GM06990 (cell line): ENCODE measurements at places on chromosomes 7 and 10.

GRCh38 chr7:44321796-44322195 lies 3.6 kb downstream of the CAMK2B start:
- no peak for DNase-seq

GRCh38 chr7:70486977-70487376 lies 645.0 kb upstream of the GALNT17 start:
- DNase-seq, result no peak

DNA sequence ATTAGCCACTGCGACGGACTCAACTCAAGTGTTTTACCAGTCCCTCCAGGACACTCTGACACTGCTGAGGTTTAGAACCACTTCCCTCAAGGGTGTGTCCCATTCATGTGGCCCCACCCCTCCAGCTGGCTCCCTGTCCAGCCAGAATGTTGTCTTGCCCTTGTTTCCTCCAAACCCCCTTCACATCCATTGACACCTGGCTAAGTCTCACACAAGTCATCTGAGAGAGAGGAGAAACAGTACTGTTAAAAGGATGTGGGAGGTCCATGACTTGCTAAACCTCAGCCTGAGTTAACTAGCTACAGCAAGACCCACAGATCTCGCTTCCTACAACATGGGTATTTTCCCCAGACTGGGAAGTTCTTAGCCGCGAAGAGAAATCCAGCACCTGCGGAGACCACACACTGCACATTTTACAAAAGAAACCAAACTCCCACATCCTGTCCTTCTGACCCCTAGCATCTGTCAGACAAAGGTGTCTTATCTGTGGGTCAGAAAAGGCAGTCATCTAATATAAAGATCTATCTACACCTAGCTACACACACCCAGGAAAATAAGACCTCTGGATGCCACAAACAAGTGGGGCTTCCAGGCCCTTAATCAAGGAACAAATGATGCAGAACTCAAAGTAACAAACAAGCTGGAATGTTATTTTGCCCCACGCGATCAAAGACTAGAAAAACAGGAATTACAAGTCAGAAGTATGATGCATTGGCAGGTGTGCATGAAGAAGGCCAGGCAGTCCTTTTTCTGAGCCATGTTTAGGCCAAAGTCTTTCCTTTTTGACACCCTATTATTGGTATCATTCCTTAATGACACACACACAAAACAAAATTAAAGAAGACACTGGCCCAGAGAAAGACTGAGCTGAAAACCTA lies 13.9 kb downstream of the OSBPL3 start:
- peak; percentile 87 for DNase-seq

DNA sequence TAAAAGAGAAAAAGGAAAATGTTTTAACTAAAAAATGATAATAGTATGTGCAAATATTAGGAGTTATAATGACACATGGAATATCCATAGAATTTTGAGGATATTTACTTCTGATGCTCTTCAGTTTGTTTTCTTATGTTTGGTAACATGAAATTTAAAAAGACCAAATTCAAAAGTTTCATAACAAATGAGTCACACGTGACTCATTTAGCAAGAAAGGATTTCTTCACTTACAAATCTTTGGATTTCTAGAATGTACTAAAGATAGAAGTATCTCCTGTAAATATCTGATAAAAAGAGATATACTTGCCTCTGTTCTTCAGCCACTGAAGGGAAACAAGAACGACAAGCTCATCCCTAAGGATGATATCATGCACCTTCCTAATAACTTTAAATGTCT lies 774.5 kb upstream of the LRRTM3 start:
- no peak for DNase-seq

DNA sequence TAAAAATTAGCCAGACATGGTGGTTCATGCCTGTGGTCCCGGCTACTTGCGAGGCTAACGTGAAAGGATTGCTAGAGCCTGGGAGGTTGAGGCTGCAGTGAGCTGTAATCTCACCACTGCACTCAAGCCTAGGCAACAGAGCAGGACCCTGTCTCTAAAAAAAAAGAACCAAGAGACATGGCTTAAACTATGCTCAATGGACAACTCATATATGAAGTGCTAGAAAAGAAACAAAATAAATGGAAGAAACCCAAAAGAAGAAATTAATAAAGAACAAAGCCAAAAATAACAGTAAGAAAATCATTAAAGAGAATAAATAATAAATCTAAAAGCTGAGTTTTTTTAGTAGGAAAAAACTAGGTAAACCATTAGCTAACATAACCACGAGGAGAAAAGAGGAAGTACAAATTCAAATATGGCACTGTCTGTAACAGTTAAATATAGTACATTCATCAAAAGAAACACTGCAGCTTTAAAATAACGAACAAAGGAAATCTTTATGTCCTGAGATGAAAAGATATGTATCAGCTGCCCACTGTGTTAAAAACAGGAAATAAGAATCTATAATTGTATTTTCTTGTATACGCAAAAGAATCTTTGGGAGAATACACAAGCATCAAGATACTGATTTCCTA lies 48.7 kb downstream of the UPF2 start:
- peak; percentile 24 for DNase-seq

DNA sequence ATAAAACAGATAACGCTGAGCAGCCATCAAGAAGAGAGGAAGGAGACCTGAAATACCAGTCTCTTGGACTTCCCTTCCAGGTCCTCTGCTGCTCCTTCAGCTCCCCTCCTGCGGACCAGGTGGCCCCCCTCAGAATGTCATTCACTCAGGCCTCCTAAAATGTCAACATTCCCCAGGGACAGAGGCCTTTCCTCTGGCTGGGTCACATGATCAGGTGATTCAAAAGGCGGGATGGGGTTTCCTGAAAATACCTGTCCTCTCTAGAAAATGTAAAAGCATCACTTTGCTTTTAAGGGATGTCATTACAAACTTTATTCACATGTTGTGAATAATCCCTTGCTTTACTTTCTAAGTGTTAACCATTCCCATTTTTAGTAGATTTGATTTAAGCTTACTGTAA lies 311.1 kb downstream of the INHBA start:
- no peak for DNase-seq

- no peak for DNase-seq
These were observed 6.1 kb upstream of the SLC25A13 start for GRCh38 chr7:96328016-96328415.
